ENCODE measurements at places on chromosomes 3 and 15. TPM values are rescaled to one million over a fixed set of nuclear protein-coding genes. Genes with fewer than 3 reads are reported as not detected.

Gene CFAP91
- 6.2 TPM for total RNA-seq

Gene SERINC4
- 0.29 TPM for total RNA-seq

Gene RARB
- total RNA-seq: 1.2 TPM

DNA sequence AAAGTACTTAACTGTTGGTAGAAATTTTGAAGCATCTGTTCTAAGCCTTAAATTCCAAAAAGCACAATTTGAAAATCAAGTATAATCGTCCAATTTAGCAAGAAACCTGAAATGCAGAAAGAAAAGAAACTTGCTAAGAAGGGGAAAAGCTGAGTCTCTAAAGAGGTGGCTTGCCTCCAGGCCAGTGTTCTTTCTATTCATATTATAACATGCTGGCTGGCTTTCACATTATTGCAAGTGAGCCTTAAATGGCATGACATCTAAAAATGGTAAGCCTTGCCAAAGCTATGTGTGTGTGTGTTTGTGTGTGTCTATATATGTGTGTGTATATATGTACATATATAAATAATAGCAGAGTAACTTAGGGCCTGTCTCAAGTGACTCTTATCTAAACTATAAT, 89.5 kb downstream of the FGF12 start:
- no peak for DNase-seq

DNA sequence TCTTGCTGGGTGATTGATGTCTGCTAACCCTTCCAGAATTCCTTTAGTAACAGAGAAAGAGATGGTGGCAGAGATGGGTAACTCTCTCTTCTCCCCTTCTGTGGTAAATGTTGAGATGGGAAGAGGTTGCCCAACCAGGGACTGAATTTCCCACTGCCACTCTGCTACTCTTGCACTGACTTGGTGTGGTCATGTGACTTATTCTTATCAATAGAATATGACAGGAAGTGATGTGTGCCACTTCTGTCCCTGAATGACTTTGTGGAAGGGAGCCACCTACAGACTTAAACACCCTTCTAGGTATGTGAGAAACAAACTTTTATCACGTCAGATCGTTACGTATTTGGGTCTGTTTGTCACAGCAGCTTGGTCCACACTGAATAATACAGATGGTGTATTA, 132.9 kb downstream of the ZNF621 start:
- no peak for DNase-seq

- peak; percentile 8 for DNase-seq
These were observed 47.2 kb downstream of the CCDC33 start for GRCh38 chr15:74283368-74283767.

- no peak for DNase-seq
These were observed 56.9 kb upstream of the SATB1 start for GRCh38 chr3:18481946-18482548.

GRCh38 chr15:69781411-69782125, 316.1 kb downstream of the TLE3 start:
- no peak for DNase-seq

DNA sequence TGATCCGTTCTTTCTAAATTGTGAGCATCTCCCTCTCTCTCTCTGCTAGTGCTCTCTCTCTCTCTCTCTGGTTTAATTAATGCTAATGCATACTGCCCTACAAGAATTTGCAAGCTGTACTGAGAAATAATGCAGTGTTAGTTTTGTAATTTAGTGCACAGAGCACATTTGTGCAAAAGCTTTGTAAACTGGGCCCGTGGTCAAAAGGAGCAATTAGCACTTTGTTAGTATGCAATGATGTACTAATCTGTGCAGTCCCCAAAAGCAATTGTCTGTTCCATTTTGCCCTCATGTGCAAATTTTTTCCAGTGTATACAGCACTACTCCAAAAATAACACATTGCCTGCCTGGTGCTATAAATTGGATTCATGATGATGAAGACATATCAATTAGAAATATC, 184.6 kb upstream of the CMC1 start:
- DNase-seq: no peak
